ENCODE measurements at places on chromosomes 3 and 15.

DNA sequence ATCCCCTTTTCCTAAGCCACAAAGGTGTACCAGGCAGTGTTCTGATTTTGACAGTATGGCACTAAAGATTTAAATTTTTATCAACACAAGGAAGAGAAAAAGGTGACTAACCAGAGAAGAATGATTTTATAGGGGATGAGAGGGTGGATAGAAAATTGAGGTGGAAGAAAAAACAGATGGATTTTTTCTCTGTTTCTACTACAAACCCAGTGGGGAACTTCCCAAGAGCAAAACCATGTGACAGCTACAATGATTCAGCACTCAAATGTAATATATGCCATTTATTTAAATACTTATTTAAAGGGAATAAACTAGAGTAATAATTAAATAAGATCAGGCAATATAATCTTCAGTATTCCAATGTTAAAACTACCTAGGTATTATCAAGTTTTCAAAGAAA, 11.1 kb downstream of the DCUN1D1 start:
- DNase-seq, result peak; percentile 21

- no peak for DNase-seq
Observed at GRCh38 chr3:9074079-9074478, 110.8 kb upstream of the RAD18 start.

- DNase-seq, result no peak
Observed at GRCh38 chr15:92020804-92021203, 167.3 kb downstream of the SLCO3A1 start.

DNA sequence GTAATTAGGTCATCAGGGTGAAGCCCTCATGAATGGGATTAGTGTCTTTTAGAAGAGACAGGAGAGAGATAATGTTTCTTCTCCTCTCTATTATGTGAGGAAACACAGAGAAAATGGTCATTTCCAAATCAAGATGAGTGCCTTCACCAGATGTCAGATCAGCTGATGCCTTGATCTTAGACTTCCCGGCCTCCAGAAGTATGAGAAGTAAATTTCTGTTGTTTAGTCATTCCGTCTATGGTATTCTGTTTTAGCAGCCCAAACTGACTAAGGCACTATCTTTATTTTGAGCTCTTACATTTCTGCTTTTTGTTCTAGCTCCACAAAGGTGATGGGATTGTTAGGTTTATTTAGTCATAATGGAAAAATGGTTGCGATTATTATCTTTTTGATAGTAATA, 273.2 kb upstream of the GADL1 start:
- DNase-seq, result no peak

- DNase-seq, result no peak
Observed at GRCh38 chr3:88078932-88079331, 19.9 kb downstream of the ZNF654 start.

- DNase-seq, result no peak
Observed at GRCh38 chr3:48119505-48120193, 68.6 kb downstream of the CDC25A start.

DNA sequence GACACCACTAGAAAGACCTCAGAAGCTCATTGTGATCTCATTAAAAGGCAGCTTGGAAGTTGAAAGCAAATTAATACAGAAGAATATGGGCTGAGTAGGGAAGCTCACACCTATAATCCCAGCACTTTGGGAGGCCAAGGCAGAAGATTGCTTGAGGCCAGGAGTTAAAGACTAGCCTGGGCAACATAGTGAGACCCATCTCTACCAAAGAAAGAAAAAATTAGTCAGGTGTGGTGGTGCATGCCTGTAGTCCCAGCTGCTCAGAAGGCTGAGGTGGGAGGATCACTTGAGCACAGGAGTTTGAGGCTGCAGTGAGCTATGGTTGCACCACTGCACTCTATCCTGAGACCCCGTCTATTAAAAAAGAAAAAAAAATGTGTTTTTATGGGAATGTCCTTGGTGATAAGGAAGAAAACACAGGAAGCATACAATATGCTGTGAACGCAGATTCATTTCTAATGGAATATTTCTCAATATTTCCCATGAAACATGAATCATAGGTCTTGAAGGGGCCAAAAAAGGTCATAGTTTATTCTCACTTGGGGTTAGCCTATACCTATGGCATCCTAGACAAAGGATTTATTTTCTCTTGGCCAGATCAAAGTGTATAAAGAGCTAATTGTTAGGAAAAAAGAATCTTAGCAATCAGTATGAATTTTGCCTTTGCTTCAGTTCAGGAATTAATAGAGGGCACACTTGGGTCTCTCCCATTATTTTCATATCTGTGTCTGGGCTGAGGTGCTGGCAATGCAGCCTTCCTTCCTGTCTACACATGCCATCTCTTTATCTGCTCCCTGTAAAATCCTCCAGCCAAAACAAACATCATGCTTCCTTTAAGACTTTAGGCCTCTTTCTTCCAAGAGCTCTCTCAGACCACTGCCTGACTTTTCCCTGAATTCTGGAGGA, 98.2 kb downstream of the FNDC3B start:
- DNase-seq, result no peak
